ENCODE measurements at places on chromosomes 2 and 18. TPM values are rescaled to one million over a fixed set of nuclear protein-coding genes. Genes with fewer than 3 reads are reported as not detected.
A peak's percentile ranks its signal among the peaks of the same experiment; 100 is the strongest.

GRCh38 chr2:132757676-132758075 lies 87.7 kb upstream of the LYPD1 start:
- DNase-seq, result no peak

SCYGR4 gene
- not detected for total RNA-seq

NPHP1 gene
- 0.40 TPM for total RNA-seq

DNA sequence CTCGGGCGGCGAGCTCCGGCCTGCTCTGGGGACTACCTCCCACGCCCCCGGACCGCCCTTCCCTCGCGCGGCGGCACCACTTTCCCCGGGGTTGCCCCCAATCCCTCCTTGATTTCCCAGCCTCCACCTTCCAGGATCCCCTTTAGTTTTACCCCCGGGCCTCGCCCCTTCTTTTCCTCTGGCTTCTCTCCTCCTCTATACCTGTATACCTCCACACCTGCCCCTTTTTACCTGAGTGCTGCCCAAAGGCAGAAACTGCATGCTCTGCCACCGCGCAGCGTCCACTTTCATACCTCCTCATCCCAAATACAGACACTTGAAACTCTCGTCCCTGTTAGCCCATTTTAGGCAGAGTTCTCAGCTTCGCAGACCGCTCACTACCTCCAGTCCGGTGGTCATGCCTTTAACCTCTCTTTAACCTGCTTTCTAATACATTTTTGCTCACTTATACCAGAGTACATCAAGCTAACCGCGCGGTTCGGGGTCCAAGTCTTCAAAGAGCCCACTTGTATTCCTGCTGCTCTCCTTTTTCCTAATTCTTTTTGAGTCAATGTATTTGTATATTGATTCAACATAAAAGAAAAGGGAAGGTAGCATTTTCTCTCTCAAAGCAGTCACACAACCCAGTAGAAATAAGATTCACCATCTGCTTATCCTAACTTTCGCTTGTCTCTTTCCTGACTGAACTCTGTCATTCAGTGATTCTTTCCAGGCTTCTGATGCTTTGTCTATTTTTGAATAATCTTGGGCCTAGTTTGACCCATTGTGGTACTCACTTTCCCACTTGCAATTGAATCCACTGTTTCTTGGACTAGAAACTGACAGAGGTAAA lies 901 bp downstream of the SPOPL start:
- no peak for DNase-seq

SPATA3 gene
- not detected for total RNA-seq

GRCh38 chr2:175976391-175977157 lies 25.5 kb downstream of the LNPK start:
- DNase-seq, result no peak

GRCh38 chr2:150889141-150889540 lies 372.5 kb downstream of the RBM43 start:
- no peak for DNase-seq

- no peak for DNase-seq
These were observed 4.9 kb downstream of the VIT start for GRCh38 chr2:36701391-36701795.

DES gene
- 917 TPM for total RNA-seq

DNA sequence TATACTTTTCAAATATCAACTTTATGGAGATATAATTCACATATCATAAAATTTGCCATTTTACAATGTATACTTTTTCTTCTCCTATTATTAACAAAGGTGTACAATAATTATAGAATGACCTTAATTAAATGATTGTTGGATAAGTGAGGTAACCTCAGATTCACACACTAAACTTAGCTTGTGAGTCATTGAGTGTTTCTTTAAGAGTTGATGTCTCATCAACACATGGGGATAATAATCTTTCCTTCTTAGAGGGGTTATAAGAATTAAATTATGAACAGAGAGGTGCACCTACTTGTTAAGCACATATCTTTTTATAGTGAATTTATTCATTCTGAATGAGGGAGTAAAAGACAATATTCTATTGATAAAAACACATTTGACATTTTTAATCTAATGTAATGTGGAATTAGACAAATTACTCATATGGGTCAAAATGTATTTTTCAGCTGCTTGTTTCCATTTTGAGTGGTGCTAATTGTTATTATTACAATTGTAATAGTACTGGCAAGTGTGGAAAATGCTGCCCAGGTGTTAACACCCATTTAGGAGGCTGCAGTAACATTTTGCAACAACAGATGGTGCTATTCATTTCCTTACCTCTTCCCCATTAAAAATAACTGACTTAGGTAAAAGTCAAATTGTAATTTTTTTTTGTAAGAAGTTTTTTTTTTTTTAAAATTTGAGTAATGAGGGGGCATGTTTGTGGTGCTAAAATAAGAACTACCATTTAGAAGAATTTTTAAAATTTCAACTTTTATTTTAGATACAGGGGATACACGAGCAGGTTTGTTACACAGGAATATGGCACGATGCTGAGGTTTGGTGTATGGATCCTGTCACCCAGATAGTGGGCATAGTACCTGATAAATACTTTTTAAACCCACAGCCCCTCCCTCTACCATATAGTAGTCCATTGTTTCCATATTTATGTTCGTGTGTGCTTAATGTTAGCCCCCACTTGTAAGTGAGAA lies 32.1 kb upstream of the DYNAP start:
- DNase-seq, result peak; percentile 26

PKDCC gene
- 61.3 TPM for total RNA-seq

DNA sequence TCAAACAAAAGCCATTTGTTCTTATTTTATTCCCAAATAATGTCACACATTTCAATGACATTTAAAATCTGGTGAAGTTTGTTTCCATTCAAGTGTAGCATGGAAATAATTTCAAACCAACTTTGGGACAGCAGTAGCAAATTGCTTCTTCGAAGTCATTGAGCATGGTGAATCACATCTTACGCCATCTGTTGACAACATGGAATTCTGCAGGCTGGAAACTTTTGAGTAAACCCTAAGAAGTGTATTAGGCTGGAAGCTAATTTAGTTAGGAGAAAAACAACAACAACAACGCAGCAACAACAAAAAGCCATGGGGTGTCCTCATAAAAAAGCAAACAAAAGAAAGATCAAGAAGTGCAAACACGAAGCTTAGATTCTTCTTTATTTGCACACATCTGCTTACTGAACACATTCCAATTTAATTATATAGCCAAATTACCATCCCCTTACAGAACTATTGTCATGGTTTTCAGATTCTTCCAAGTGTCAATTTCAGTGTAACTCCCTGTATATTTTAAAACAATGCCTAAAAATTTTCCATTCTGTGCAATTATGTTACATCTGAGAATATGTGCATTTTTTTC lies 659.0 kb upstream of the CDH7 start:
- peak; percentile 19 for DNase-seq

NGEF gene
- total RNA-seq, result 34.0 TPM

DNA sequence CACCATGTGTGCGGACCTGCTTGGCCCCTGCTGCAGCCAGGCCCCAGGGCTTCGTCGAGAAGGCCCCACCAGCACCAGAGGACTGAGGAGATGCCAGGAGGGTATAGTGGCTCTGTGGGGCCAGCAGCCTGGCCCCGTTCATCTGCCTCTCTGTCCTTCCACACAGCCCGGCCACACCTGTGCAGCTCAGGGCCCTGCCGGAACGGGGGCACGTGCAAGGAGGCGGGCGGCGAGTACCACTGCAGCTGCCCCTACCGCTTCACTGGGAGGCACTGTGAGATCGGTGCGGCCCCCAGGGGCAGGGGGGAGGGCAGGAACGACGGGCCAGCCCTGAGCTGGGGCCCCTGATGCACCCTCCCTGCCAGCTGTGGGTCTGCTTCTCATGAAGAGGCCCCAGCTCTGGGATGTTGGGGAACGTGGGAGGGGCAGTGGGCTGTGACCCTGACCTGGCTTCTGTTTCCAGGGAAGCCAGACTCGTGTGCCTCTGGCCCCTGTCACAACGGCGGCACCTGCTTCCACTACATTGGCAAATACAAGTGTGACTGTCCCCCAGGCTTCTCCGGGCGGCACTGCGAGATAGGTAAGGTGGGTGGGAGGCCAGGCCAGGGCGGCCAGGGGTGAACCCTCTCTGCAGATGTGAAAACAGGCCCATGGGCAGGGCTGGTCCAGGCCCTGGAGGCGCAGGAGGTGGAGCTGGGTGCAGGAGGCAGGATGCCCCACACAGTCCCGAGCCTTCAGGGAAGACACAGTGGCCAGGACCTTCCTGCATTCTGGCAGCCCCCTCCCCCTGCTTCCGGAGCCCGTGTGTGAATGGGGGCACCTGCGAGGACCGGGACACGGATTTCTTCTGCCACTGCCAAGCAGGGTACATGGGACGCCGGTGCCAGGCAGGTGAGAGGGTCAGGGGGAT lies 50.3 kb downstream of the MTERF4 start:
- DNase-seq, result peak; percentile 14

EDAR gene
- total RNA-seq, result 0.69 TPM

- no peak for DNase-seq
These were observed 2.2 kb downstream of the HMSD start for GRCh38 chr18:63951302-63951705.

DNA sequence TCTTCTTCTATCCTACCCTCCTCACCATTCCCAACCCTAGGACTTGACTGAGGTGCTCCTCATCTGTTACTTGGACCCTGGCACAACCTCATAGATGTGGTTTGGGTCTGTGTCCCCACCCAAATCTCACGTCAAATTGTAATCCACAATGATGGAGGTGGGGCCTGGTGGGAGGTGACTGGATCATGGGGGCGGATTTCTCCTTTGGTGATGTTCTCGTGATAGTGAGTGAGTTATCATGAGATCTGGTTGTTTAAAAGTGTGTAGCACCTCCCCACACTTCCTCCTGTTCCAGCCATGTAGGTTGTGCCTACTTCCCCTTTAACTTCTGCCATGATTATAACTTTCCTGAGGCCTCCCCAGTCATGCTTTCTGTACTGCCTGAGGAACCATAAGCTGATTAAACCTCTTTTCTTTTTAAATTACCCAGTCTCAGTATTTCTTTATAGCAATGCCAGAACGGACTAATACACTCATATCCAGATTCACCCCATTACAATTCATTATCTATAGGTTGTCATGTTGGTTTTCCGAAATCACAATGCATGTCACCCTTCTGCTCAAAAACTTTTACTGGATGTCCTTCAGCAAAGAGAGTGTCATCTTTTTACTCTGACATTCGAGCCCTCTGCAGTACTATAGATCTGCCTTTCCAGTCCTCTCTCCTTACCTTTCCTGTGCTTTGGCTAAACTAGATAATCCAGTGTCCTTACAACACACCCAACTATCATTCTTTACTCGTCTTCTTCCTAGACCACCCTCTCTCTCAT lies 45.7 kb downstream of the APOB start:
- no peak for DNase-seq

COPS9 gene
- 169 TPM for total RNA-seq

DNA sequence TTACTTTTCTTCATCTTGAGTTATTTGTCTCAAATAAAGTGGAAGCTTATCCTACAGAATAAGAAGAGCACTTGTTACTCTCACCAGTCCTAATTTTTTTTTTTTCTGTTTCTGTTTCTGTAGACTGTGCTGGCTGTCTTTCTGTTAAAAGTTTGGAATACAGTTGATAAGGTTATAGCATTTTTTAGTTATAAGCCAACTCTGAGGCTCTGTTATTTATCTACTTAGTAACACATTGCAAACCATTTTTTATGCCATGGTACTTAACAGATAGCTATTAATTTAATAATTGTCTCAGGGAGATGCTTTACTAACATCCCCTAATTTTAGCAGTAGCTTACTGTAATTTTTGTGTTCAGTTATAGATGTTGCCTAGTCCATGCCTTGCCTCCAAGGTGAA lies 37.9 kb downstream of the CREB1 start:
- no peak for DNase-seq

GRP gene
- total RNA-seq, result not detected

GRCh38 chr18:10194592-10194991 lies 259.8 kb upstream of the APCDD1 start:
- no peak for DNase-seq

SERPINB11 gene
- not detected for total RNA-seq

DNA sequence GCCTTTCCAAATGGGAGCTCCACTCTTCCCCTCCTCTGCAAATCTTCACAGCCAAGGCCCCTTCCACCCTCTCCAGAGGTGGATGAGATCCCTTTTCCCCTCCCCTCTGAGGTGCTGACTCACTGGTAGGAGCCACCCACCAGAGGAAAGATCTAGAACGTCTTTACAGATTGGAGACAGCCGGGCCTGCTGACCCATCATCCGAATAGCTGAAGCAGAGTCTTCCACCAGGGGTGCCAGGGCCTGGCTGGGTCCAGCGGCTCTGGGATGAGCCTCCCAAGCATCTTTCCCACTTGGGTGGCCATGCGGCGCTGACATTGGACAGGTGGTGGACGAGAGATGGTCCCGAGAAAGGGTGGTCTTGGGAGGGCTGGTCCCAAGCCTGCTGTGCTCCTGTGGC lies 9.0 kb downstream of the ERFE start:
- no peak for DNase-seq

- DNase-seq, result no peak
These were observed 39.3 kb downstream of the AP1S3 start for GRCh38 chr2:223797811-223798721.

- no peak for DNase-seq
These were observed 6.7 kb upstream of the LCT start for GRCh38 chr2:135843671-135844070.

DNA sequence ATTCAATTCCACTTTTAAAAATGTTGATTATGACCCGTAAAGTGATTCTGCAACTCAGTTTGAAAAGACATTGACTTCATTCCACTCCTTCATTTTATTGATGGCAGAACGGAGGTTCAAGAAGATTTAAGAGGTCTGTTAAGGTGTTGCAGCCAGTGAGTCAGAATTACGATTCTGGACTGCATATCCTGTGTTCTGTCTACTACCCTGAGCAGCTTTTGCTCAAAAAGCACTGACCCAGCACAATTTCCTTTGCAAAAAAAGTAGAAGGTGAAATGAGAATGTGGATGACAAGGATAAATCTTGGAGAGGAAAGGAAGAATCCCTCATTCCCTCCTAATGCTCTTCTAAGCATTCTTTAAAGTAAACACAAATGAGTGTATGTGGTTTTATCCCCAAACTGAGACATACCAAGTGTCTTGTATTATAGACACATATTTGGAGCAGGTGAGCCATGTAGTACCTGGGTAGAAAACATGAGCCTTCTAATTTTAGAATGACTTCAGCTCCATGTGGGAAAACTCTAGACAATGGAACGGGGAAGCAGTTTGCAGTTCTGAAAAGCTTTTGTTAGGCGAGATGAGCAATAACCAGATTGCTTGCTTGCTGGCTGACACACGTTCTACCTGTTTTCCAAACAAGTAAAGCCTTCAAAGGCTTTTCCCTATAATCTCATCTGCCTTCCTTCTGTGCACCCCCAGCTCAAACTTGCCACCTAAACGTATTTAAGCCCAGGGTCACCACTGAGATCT lies 44.7 kb downstream of the TGFA start:
- DNase-seq, result no peak

- DNase-seq, result no peak
These were observed 103.1 kb downstream of the RTN4 start for GRCh38 chr2:54947136-54947535.

GRCh38 chr2:88658881-88659537 lies 31.7 kb upstream of the EIF2AK3 start:
- DNase-seq, result no peak
